ENCODE measurements at places on chromosomes 16 and 17.

- DNase-seq, result no peak
Measured at GRCh38 chr17:4856271-4856936, 23.3 kb downstream of the MINK1 start.

DNA sequence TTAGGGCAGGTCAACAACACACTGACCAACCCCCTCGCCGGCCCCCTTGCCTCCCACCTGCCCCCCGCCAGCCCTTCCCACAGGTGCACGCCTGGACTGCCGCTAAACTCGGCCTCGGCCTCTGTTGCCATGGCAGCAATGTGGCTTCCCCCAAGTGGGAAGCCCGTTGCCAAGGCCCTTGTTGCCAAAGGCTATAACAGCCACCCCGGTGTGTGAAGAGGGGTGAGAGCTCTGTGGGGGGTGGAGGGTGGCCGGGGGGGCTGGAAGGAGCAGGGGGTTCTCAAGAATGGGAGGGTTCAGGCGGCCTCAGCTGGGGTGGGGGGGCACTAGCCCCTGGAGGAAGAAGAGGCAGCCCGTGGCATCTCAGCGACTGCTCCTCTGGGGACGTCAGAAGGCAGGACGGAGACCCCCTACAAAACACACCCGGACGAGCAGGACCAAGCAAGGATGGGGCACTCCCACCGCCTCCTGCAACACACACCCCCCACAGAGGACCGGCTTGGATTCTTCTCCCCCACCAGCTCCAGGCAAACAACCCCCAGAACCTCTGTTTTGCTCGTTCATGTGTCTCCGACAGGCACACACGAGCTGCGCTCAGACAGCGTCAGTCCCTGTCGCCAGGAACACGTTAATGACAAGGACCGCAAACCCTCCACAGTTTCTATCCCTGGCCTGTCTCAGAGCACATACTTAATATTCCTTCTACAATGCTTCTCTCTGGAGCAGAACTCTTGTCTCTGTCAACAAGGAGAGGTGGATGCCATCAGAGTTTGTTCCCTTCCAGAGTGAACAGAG is 55.7 kb downstream of the ABR start:
- DNase-seq, result no peak

DNA sequence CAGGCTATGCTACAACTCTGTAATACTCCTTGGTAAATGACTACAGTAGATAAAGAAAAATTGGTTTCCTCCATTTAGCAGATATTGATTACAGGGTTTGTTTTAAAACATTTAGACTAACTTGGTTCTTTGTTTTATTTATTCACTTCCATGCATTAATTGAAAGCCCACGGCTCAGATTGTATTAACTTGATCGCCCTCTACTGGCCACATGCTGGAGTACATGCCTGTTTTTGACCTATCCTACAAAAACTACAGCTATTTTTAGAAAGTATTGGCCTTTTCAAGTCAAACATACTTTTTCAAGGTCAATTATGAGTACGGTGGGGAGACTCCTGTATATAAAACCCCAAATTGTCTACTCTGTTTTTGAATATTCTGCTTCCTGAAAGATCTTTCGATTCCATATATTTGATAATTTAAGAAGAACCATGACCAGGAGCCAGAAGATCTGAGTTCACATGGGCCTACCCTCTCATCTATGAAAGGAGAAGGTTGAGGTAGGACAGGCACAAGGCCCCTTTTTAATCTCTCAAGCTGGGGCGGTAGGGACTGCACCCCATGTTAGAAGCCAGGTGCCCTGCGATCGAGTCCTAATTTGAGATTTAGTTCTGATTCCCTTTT is 51.8 kb downstream of the CA10 start:
- DNase-seq, result no peak

GRCh38 chr17:6427279-6427781 is 7.6 kb downstream of the AIPL1 start:
- DNase-seq, result no peak

DNA sequence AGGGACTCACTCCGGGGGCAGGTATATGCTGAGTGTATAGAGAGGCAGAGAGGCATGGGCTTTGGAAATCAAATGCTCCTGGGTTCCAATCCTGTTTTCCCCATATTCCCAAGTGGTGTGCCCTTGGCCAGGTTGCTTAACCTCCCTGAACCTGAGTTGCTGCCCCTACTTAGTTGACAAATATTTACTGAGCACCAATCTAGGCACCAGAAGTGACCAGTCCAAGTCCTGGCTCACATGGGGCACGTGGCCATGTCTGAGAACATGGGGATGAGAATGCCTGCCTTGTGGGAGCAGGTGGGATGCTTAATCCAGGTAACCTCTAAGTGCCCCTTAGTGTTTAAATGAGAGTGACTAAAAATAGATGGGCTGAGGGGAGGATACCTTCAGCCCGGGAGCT is 4.2 kb downstream of the SOCS3 start:
- DNase-seq, result no peak

- no peak for DNase-seq
Measured at GRCh38 chr16:58098207-58099096, 30.7 kb downstream of the CFAP20 start.

DNA sequence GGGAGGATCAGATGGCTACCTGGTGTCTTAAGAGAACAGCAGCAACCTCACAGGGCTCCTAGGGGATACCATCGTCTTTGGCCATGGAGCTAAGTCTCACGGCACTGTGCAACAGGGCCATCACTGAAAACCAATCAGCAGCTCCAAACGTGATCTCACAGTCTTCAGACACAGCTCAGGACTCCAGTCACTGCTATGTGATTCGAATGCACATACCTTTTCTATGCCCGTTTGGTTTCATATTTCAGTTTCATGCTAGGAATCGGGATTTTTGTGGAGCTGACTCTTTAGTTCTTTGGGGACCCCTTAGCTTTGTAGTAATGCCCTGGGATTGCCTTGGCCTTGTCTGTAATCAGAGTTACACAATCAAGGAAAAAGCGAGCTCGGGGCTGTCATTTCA is 162.8 kb upstream of the CDH11 start:
- no peak for DNase-seq

DNA sequence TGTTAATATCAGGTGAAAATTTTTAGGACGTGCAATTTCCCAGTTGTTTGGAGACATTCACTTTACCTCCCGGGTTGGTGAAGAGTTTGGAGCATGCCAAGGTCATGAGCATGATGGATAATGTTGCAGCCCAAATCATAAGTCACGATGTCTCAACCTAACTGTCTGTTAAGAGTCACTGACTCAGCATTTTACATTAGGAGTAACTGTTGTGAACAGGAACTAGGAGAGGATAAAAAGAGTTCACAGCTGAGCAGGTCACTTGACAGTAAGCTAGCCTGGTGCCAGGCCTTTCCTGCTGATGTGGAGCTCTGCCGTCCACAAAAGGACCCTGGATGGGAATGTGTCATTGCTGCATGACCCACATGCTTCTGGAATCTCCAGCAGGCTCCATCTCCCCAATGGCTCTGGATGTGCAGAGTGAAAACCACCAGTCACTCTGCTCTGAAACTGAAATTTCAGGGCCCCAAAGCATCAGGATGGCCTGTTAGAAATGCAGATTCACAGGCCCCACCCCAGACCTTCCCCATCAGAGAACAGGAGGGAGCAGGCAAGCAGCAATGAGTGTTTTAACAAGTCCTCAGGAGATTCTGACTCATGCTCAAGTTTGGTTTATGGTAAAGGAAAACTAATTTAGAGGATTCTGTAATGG is 371.6 kb upstream of the MAF start:
- no peak for DNase-seq

GRCh38 chr17:61284174-61284573 is 115.5 kb upstream of the TBX2 start:
- DNase-seq, result no peak

- DNase-seq, result no peak
Measured at GRCh38 chr17:3966720-3967363, 2.6 kb upstream of the ATP2A3 start.

DNA sequence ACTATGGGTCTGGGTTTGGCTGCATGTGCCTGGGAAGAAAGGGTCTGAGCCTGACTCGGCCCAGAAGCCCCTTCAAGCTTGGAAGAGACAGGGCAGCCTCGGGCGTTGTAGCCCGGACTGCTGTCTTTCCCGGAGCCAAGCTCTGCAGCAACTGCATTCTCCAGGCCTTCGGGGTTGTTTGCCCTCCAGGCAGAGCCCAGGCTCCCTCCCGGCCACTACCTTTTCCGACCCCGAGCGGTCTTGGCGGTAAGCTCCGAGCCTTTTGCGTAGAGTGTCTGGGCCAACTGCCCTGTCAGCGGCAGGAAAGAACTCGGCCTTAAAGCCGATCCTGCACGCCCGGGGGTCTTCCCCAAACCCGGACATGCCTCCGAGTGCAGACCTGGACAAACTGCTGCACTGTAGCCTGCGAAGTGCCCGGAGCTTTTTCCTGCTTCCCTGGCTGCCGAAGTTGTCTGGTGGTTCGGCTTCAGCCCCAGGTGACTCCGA is 1.3 kb downstream of the LHX1 start:
- DNase-seq, result no peak

DNA sequence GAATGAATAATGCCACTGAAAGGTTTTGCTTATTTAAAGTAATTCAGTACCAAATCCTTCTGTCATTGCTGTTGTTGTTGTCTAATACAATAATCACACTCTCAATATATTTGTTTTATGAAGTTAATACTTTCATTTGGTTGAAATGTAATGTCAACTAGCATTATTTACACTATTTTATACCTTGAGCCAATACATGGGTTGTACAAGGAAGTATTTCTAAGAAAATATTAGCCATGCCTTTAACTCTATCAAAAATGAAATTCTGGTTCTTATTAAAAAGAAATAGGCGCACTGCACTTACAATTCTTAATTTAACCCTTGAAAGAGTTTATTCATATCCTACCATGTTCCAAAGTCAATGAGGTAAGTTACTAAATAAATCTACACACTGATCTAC is 17.6 kb upstream of the ABCA10 start:
- DNase-seq, result no peak

Measured in stimulated activated CD4-positive, alpha-beta T cell treated with anti-CD3 and anti-CD28 coated beads, Interleukin-15, amount 100 ng/mL, for 1 hour (primary cell).